Heart right ventricle (tissue), 16 donors: ENCODE measurements at places on chromosomes 16 and 17.

- DNase-seq = no peak
Observed at GRCh38 chr17:45690625-45691275, 93.4 kb upstream of the CRHR1 start.

- DNase-seq = no peak
Observed at GRCh38 chr17:50765454-50766221, 1.7 kb downstream of the ANKRD40CL start.

DNA sequence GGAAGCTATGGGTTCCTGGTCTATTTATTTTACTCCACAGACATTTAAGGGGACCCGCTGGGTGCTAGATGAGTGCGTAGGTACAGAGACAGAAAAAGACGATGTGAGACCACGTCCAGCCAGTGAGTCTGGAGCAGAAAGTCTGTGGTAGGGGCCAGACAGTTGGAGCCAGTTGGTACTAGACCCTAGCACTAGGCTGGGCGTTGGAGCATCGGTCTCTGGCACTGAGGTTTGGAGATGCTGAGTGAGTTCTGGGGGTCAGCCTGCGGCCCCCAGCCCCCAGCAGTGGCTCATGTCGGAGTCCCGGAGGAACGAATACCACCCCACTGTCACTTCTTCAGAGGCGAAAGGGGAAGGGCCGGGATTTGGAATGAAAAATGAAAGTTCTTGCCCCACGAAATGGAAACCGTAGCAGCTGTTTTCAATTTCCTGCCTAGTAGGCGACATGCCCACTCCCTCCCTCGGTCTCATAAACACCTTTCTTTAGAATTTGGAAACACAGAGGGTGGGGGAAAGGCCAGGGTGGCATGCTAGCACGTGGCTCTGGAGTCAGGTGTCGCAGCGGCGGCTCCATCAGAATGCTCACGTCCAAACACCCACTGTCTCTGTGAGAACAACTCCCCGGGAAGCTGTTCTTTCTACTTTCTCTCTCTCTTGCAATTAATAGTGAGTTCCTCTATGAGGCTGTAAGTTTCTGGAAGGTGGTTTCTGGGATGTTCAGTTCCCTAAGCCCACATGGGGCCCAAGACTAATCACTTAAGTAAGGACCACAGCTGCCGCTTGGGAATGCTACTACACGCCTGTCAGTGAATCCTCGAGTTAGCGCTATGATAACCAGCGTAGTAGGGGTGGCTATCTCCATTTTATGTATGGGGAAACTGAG is 96.8 kb downstream of the IRF8 start:
- DNase-seq = no peak

DNA sequence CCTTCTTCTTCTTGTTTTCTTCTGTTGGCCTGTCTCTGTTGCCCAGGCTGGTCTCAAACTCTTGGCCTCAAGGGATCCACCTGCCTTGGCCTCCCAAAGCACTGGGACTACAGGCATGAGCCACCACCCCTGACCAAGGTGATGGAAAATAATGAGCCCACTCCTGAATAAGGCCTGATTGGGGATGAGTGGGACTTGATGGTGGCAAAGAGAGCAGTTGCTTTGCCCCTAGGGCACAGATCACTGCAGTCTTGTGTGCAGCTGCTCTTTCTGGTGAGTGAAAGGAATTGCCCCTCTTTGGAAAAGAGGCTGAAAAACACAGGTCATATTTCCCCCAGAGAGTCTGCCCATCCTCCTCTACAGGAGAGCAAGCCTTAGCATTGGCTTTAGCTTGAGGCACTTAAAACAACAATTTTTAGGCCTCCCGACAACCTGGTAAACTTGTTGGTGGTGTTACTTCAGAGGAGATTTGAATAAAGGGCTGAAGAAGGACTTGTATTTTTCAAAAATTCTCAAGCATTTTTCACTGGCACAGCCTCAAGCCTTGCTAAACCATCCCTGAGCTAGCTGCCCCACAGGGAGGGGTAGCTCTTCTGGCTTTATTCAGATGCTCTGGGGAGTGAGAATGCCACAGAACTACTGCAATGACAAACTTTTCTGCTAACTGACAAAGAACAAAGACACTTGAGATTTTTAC is 6.1 kb upstream of the PDP2 start:
- DNase-seq = no peak

DNA sequence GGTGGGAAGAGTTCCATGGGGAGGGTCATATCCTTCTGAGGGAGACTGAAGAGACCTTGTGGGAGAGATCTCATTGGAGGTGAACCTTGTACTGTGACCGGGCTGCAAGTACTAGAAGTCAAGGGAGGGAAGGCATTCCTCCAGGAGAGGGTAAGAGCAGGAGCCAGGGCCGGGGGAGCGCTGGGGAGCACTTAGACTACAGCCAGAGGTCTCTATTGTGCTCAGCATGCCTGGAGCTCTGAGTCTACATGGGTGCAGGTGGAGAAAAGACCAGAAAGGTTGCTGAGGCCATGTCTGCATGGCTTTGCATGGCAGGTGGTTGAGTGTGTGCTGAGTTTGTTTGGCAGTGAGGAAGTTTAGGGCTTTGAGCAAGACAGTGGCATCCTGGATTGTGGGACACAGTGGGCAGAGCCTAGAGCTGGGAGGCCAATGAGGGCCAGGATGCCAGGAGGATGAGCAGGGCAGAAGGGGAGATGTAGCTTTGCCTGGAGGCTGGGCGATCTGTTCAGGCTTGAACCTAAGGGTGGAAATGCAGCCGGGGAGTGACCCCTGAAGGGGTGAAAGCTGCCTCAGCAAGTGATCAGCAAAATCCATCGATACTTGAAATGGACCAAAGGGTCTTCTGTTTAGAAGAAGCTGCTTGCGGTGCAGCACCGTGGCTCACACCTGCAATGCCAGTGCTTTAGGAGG is 317.4 kb upstream of the TNRC6C start:
- DNase-seq = no peak

- DNase-seq = no peak
Observed at GRCh38 chr17:50532452-50533024, at the start of gene EPN3. Gene EPN3, plus strand, starts transcription at chr17:50532735. Its CDS starts 3,822 bp downstream, at chr17:50536557.

DNA sequence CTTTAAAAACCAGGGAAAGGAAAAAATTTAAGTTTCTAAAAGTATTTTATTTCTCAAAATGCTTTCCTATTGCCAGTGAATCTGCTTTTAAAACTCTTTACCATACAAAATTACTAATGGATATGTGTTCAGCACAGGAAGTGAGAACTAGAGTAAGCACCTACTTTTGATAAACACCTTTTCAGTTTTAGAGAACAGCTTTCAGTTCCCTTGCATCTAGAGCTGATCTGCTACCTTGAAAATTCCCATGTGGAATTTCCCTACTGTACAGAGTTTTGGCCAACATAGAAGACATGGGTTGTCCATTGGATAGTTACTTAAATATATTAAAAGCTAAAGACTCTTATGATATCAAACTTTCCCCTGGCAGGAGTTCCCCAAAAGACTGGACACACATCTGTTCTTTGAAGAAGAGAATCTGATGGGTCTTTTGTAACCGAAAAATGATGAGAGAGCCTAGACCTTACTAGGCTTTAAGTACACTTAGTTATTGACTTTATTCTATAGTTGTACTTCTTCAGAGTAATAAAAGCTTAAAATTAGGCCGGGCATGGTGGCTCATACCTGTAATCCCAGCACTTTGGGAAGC is 112.1 kb upstream of the CNTNAP4 start:
- no peak for DNase-seq

DNA sequence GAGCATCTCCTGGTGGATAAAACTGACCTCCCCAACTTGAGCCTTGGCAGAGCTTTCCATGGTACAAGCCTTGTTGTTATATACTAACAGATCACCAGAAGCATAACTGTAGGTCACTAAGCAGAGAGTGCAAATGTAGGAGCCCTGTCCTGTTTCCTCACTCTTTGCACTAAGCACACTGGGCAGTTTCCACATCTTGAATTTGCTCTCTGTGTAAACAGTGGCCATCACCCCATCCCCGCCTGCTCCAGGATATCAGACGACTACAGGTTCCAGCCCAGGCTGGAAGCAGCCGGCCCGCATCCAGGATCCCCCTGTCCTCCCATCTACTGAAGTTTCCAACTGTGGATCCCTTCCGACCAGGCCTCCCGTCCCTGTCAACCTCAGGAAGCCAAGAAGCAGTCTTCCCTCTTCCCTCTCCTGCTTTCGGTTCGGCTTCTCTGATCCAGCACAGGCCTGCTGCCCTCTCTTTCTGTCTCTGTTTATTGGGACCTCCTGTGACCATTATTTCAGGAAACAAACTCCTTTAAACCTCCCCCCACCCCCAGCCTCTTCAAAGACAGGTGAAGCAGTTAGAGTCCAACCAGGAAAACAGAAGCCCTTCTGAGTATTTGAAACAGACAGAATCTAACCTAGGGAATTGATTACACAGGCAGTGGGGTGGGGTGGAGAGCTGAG is 22.6 kb upstream of the CACNG4 start:
- DNase-seq = no peak

DNA sequence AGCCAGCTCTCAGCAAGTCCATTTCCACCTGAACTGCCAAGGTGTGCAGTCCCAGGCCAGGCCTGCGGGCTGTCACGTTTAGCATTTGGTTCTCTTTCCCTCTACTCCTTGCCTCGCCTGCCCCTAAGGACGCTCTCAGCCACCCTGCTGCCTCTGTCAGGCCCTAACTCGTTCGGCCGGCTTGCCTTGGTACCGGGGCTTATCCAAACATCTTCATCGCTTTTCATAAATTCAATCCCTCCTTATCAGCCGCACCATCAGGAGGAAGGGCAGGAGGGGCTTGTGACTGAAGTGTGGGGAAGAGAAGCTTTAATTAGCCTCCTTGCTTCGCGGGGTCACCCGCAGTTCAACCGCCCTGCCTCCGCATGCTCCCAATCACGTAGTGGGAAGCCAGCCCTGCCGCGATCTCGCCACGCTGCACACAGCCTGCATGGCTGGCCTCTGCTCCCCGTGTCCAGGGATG is 231.1 kb downstream of the SOX9 start:
- DNase-seq = no peak

DNA sequence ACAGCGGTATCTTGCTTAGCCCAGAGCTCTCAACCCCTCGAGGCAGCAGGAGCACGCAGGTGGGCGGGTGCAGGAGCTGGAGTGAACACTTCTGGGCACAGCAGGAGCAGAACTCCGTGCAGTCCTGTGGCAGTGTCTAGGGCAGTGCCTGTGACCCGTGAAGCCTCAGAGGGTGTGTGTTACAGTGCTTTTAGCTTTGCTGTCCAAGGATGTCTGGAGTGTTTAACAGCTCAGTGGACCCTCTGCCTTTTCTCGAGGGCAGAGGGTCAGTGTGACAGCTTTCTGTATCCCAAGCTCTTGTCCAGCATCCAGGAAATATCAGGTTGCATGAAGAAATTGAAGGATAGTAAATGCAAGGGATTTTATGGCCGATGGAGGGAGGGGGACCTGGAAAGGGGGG is 16.4 kb upstream of the SSTR5 start:
- DNase-seq = no peak

DNA sequence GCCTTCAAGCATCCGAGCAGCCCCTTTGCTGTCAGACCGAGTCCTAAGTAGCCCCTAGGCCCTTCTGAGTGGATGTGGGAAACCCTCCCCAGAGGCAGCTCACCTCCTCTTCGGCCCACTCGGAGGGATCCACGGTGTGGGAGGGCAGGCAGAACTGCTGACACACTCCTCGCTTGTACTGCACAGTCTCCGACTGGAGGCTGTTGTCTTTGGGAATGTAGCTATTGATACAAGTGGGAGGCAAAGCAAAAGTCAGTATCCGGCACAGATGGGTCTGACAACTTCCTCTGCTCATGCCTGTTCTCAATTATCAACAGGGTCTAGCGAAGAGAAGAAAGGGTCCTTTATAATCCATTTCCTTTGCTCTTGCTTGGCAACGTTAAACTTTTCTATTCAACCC is 25.9 kb upstream of the FOXJ1 start:
- no peak for DNase-seq

DNA sequence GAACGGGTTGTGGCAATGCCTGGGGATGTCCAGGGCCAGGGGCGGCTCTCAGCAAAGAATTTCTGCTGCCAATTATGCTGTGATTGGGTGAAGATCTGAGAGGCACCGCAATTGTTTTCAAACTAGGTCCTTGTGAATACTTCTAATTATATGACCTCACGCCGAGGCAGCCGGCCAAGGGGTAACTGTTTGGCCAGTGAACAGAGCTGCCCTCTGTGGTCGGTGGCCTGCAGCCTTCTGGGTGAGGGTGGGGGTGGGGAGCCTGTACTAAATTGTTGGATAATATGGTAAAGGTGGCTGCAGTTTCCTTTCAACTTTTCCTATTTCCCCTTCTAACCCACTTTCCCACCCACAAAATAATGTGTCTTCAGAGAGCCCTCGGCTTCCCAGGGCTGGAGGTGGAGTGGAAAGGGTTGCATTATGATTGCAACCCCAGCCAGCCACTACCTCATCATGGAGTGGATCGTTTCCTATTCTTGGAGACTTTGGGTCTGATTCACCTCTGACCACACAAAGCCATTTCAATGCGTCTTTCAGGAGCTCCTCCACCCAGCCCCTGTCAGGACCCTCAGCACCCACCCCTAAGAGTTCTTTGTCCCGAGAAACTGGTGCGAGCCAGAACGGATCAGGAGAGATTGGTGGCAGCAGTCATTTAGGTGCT is 2.0 kb upstream of the DNAI2 start:
- peak; percentile 63 for DNase-seq

DNA sequence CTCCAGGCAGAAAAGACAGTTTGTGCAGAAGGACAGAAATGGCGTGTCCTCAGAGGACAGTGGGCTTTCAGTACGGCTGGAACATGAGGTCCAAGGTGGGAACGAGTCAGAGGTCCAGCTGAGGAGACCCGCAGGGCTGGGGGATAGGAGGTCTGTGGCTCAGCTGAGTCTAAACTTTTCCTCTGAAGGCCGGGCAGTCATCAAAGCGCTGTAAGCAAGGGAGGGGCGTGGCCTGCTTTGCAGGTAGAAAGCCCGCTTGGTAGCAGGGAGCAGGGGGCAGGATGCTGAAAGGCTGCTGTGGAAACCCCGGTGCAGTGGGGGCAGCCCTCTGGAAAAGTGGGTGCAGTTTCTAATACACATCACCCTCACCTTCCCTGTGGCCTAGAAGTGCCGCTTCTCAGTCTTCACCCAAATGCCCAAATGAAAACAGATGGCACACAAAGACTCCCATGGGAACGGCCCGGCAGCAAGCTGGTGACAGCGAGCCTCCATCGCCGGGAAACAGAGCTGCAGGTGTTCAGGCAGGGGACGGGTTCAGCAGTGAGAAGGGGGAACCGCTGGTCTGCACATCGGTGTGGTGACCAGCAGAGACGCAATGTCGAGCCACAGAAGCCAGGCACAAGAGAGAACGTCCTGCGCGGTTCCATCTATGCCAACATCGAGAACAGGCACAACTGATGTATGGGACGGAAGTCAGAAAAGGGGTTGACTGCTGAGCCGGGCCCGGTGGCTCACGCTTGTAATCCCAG is 12.2 kb upstream of the OSGIN1 start:
- no peak for DNase-seq

- no peak for DNase-seq
Observed at GRCh38 chr17:59338498-59338897, 7.0 kb downstream of the YPEL2 start.

DNA sequence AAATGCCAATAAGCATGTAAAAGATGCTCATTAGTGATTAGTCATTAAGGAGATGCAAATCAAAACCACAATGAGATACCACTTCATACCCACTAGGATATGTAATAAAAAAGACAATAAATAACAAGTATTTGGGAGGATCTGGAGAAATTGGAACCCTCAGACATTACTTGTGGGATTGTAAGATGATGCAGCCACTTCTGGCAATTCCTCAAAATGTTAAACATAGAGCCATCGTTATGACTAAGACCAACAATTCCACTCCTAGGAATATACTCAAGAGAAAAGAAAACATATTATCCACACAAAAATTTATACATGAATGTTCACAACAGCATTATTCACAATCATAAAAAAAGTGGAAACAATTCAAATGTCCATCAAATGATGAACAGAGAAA is 336.2 kb upstream of the PMFBP1 start:
- DNase-seq = no peak

GRCh38 chr16:77700846-77701245 is 21.5 kb upstream of the NUDT7 start:
- DNase-seq = no peak
